ENCODE measurements at places on chromosomes 7 and 10. TPM values are rescaled to one million over a fixed set of nuclear protein-coding genes. Genes with fewer than 3 reads are reported as not detected.
A peak's percentile ranks its signal among the peaks of the same experiment; 100 is the strongest.

- no peak for DNase-seq
These were observed 42.5 kb downstream of the SIRT1 start for GRCh38 chr10:67926951-67927350.

DNA sequence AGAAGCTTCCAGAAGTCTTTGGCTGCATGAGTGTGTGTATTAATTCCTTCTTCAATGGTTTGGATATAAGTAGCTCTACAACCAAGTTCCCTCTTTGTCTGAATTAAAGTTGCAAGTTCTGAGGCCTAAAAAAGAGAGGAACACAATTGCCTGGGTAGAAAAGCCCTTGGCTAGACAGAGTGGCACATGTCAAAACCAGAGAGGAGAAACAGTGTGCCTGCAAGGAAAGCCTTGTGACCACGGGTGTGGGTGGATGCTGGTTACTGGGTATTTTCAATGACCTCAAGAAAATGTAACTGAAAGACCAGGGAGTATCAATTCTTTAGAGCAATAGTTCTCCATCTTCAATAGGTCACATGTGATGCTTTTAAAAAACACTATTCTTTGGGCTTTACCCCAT lies 148.3 kb downstream of the SVIL start:
- DNase-seq, result no peak

GRCh38 chr7:105477908-105478307 lies 44.2 kb downstream of the PUS7 start:
- no peak for DNase-seq

DNA sequence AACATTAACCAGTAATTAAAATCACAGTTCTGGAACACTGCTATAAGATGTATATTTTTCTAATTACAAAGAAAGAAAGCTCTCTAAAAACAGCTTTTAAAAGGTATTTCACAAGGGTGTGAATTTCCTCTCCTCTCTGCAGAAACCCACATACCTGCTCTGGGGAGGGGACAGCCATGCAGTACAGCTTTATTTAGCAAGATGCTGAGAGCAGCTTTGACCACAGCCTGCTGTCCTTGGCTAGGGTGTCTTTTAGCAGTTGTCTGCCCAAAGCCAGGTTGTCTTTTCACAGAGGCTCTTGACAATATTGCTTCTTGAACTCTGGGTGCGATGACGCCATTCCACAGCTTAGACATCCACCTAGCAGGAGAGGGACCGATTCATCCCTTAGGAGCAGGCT lies 148.3 kb downstream of the CTTNBP2 start:
- DNase-seq, result no peak

GRCh38 chr7:96131525-96131924 lies 190.4 kb downstream of the SLC25A13 start:
- peak; percentile 19 for DNase-seq

Gene DNTT
- not detected for total RNA-seq

DNA sequence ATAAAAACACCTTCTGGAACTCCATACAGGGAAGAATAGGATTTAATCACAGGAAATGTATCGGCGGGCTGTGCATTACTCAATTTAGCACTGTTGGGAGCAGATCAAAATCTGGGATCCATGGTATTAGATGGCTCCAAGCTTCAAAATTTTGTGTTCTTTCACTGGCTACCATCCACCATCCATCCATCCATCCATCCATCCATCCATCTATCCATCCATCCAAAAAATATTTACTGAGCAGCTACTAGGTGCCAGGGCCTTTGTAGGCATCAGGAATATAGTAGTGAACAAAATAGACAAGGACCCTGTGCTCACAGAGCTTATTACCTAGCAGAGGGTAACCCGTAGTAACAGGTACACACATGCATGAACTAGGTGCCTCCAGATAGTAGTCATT lies 280.2 kb downstream of the CCDC3 start:
- DNase-seq, result no peak

Gene ITGB1
- 57.5 TPM for total RNA-seq

DNA sequence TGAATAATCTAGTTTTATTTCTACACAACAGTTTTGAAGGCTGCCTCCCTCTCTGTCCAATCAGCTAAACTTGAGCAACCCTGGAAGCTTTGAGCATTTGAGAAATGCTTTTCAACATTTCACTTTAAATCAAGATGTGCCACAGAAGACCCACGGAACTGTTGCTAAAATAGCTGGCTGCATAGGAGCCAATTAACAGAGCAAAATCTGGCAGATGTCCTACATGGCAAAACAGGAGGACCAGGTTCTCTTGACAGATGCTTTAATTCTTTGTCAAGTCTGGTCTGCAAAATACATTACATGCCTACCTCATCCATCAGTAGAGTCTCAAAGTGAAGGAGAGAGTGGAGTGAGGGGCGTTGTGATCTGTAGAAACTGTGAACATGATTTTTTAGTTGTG lies 185.9 kb downstream of the DPY19L1 start:
- no peak for DNase-seq

DNA sequence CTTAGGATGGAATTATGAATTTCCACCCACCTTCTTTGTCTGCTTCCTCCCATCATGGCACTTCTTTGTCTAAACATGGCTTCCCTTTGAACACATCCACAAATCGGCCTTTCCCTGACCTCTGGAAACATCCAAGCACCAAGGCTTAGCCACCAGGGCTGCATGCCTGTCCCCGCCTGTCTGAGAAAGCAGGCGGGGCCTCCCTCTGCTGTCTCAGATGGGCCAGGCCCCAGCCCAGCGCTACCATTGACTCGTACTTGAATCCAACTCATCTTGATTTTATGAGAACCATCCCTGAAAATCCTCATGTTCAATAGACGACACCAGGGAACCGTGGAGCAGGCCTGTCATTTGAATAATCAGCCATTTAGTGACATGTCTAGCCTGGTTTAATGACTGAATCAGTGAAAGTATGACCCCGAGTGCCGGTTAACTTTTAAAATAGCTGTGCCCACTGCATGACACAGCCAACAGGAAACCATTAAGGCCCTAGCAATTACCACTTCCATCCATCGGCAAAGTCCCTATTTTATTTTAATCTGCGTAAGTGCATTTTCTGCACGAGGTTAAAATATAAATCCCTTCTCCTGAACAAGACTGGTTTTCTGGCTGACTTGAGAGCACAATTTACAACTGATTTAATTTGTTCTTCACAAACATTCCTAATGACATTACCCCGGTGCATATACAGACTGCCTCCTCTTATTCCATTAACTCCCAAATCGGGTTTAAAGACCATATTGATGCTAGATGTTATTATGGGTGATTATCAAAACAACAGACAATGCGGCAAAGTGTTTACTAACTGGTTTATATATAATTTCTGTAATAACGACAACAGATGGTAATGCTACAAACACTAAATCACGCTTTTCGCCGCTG lies 194.7 kb downstream of the BUB3 start:
- no peak for DNase-seq

Gene RUFY2
- 10.3 TPM for total RNA-seq

DNA sequence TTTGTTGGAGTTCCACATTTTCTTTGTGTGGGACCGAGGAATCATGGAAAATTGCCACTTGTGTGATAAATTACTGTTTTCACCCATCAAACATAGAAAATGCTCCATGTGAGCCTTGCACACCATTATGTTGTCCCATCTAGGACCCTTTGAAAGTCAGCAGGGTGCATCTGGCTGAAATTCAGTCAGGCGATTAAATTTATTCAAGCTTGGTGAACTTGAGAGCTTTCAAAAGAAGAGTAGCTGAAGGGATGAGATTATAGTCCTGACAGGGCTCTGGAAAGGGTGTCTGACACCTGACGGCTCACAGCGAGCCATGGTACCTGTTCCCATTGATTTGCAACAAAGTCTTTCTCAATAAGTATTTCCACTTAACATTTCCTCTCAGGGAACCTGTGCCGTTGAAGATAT lies 399.7 kb upstream of the ETV1 start:
- DNase-seq, result no peak

Gene SFTPA1
- total RNA-seq, result not detected

- no peak for DNase-seq
These were observed 166.0 kb downstream of the SNX13 start for GRCh38 chr7:17774248-17774647.

Gene MSMB
- not detected for total RNA-seq

DNA sequence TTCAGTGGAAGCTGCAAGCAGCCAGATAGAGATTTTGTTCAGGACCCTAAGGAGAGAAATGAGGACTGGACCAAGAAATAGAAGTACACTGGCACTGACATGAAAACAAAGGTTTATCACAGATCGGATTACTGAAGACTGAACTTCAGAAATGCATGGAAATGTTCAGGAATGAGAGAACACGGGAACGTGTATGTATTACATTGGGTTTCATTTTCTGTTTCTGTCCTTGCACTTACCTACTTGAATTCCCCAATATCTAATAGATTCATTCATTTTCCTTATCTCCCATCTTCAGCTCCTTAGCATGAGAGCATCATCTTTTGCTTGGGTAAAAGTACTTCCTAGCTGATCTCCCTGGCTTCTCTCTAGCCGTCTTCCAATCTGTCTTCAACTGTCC lies 114.5 kb downstream of the CACNB2 start:
- DNase-seq, result no peak

DNA sequence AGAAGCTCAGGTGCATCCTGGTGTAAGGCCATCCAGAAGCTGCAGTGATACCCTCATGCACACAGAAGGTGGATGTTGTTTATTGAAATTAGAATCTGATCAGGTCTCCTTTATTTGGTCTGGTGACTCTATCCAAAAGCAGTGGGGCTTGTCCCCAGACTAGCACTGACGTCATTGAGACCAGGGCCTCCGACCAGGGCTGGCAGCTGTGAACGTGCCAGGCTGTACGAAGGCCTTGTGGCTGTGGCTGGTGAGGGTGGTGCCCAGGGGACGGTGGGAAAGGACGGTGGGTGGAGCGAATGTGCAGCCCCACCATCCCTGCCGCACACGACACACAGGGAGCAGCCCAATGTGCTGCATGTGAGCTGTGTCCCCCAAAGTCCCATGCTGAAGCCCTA lies 160.0 kb downstream of the ADARB2 start:
- no peak for DNase-seq

DNA sequence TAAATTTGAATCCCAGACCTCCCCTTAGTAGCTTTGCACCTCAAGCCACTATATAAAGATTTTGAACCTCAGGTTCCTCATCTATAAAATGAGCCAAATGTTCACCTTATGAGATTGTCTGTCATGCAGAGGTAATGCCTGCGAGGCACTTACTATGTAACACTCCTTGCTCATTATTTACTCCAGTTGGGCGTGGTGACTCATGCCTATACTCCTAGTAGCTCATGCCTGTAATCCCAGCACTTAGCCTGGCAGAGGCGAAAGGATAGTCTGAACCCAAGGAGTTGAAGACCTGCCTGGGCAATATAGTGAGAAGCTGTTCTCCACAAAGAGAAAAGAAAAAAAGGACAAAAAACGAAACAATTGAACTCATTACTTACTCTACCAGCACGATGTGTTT lies 82.2 kb downstream of the MDFIC start:
- no peak for DNase-seq

Gene HACD1
- 1.1 TPM for total RNA-seq

DNA sequence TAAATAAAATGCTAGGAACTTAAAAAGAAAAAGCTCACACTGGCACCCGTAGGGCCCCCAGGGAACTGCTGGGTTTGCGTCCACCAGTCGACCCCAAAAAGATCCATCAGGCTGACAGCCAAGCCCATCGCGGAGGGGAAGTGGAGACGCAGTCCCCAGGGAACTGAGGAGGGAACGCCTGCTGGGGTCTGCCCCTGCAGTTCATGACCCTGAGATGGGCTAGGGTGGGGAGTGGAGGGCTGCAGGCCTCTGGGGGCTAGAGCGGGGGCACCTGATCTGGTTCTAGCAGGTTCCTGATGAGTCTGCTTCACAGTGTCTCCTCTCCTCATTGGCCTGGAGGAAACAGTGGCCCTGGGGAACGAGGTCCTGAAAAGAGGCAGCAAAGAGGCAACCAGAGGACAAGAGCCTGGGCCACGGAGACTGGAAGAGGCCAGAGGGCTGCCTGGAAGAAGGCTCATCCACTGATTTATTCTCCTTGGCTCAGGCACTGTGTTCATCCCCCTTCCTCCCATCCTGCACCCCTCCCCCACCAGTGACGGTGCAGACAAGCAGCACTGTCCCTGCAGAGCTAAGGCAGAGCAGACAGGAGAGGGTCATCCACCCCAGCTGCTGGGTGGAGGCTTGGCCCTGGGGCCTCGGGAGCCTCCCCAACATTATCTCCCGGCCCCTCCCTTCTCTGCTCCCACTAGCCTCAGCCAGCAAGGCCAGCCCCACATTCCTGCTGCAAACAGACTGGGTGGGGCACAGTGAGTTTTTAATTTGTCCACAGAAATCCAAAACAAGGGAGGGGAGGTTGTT lies 24.7 kb upstream of the HSPA12A start:
- DNase-seq, result no peak

DNA sequence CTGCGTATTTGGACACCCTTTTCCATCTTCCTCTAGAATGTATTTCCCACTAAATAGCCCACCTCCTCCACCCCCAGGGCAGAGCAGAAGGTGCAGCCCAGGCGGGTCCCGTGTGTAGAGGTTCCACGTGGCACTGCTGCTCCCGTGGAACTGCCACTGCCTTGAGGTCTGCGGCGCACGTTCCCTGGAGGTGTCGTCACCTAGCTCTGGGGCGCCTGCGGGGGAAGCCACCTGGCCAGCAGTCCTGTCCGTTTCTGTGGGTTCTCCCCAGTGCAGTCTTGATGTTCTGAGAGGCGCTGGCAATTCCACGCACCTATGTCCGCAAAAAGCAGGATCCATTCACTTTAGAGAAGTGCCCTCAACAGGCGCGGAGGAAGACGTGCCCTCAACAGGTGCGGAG lies 21.9 kb downstream of the BNIP3 start:
- DNase-seq, result no peak

DNA sequence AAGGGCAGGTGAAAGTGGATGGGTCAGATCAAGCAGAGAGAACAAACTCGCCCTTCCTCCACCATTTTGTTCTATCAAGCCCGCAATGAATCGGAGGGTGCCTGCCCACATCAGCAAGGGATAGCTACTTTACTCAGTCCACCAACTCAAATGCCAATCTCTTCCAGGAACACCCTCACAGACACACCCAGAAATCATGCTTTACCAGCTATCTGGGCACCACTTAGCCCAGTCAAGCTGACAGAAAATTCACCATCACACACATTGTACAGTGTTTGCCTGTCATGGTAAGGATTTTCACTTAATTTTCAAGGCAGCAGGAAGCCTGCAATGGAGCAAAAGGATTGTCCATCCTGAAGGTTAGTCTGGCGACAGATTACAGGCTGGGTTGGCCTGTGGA lies 75.2 kb downstream of the FAM107B start:
- no peak for DNase-seq

DNA sequence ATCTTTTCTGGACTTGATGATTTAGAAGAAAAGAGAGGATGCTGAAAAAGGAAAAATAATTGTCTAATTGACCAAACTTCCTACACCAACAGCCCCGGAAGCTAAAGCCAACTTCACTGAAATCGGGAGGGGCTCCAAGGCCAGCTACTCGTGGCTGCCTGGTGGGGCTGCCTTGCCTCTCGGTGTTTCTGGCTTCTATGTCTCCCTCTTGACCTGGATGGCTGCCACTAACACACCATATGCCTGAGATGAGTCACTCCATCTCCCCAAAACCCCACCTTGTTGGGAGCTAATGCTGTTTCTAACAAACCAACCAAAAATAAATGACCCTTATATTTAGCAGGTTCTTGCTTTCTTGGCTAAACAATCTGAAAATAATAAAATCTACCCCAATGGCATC lies 87.6 kb upstream of the AFAP1L2 start:
- no peak for DNase-seq
